Tibial nerve (tissue), 4 donors: ENCODE measurements at places on chromosomes 7 and 10.

- no peak for DNase-seq
Measured at GRCh38 chr7:22156205-22156604, 200.7 kb downstream of the RAPGEF5 start.

- DNase-seq: no peak
Measured at GRCh38 chr7:113087071-113087998, 708 bp upstream of the GPR85 start.

GRCh38 chr10:4717670-4718069, 108.3 kb upstream of the AKR1E2 start:
- no peak for DNase-seq

GRCh38 chr7:54339073-54339472, 203.1 kb upstream of the VSTM2A start:
- DNase-seq: no peak

DNA sequence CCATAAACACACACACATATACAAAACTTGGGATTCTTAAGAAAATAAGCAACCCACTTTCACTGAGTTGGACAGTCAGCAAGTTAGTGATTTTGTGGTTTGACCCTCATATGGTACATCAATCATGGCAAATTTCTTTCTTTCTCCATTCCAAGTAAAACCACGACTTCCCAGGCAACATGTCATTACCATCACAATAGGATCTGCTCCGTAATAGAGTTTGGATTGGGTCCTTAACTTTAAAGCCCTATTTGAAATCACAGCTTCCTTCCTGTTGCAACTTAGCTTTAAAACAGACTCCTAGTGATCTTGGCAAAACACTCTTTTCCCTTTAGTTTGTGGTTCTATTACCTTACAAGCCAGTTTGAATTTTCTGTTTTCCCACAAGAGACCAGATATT, 483.6 kb downstream of the INHBA start:
- DNase-seq: no peak

DNA sequence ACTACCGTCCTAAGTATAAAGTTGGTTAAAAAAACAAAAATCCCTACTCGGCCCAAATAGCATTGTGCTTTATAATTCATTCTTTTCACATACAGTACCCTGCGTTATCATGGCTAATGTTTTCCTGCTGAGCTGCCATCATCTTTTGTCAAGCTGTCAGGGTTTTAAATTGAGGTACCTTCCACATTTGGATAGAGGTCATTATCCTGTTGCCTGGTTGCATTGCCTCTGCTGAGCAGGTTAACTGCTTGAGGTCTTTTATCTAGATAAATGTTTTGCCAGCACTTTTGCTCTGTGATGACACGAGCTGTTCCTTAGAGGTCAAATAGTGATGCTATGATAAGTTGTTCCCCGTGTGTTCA, 94.4 kb upstream of the FZD1 start:
- DNase-seq: no peak

DNA sequence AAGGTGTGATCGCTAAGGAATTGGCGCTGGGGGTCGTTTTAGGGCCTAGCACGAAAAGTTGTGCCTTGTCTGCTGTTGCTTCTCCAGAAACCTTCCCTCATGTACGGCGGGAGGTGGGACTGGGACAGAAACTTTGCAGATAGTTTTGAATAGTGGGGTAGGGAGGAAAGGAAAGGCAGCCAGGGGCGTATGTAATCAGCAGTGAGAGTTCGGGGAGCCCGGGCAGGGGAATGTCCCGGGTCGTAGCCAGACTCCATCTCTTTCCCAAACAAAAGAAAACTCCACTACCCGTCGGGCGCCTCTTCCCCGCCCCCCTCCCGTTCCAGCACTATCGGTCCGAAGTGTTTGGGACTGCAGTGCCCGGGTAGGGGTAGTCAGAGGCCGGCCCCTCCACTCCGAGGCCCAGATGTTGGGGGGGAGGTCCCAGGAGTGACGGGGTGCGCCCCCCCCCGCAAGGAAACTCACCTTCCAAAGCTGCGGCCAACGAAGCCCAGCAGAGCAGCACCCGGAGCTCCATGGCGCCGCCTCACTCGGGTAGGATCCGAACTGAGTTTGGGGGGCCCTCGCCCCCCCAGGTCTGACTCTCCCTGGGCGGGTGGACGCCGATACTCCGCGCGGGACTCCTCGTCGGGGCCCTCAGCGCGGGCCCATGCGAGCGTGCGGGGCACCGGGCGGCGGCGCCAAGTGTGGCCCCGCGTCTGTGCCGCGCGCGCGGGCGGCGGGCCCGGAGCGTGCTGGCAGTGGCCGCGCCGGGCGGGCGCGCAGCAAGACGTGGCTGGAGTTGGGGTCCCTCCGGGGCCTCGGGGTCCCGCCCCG, 601 bp downstream of the EPHB4 start:
- DNase-seq: peak; percentile 9
